NCI-H1694 (cell line): ENCODE measurements at places on chromosomes 2 and 18.
A peak's percentile ranks its signal among the peaks of the same experiment; 100 is the strongest.

DNA sequence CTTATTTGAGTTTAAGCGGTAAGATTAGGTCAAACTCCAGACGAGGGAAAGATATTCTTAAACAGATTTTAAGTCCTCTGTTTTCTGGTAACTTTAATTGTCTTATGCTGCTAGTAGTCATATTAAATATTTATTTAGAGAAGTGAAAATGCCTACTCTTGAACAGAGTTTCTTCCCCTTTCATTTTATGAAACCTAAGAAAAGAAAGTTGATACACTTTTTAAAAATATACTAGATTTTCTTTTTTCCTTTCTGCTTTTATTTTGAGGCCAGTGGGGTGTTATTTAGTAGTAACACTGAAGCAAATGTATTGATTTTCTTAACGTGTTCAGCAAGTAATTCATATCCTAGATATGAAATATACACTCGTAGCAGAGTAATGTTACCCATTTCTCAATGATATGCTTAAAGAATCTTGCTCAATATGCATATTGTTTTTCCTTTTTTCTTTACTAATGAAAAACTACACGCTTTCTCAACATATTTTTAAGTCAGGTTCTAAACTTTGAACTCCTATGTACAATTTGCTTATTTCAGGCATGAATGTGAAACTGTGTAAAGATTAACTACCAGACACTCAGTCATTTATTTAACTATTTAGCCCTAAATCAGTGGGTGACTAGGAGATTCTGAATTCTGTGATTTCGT lies 691 bp downstream of the KYNU start:
- no peak for DNase-seq

- DNase-seq: no peak
Measured at GRCh38 chr2:74109551-74109950, 38.2 kb downstream of the BOLA3 start.

GRCh38 chr18:23995180-23995579 lies 19.4 kb upstream of the TTC39C start:
- no peak for DNase-seq

DNA sequence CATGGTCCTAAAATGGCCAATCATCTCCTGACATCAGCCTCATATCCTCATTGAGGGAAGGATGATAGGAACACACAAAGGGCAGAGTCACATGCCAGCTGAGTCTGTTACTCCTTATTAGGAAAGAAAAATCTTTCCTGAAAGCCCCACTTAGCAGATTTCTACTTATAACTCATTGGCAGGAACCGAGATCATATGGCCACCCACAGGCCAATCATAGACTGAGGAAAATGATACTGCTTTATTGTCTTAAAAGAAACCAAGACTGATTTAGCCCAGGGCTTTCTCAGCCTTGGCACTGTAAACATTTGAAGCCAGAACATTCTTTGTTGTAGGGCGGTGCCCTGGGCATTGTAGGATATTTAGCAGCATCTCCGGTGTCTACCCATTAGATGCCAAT lies 18.7 kb downstream of the GKN2 start:
- DNase-seq: no peak

GRCh38 chr18:67410075-67411070 lies 106.1 kb downstream of the DSEL start:
- DNase-seq: no peak

- peak; percentile 82 for DNase-seq
Measured at GRCh38 chr2:114864901-114865300, 422.5 kb downstream of the DPP10 start.

DNA sequence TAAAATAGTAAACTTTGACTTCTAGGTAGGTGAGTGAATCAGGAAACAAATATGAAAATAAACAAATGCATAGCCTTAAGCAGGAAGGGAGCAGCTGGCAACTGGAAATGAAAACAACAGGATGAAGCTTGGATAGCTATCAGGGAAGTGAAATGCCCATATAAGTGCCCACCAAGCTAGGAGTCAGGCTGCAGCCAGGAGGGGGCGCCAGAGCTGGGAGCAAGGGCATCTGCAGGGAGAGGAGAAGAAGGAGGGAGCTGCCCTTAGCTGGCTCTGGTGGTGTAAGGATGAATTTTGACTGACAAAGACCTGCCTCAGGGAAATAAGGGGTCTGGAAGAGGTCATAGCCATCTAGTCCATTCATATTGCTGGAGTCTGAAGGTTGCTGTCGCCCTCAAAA lies 298.3 kb downstream of the TDRD15 start:
- DNase-seq: peak; percentile 60

DNA sequence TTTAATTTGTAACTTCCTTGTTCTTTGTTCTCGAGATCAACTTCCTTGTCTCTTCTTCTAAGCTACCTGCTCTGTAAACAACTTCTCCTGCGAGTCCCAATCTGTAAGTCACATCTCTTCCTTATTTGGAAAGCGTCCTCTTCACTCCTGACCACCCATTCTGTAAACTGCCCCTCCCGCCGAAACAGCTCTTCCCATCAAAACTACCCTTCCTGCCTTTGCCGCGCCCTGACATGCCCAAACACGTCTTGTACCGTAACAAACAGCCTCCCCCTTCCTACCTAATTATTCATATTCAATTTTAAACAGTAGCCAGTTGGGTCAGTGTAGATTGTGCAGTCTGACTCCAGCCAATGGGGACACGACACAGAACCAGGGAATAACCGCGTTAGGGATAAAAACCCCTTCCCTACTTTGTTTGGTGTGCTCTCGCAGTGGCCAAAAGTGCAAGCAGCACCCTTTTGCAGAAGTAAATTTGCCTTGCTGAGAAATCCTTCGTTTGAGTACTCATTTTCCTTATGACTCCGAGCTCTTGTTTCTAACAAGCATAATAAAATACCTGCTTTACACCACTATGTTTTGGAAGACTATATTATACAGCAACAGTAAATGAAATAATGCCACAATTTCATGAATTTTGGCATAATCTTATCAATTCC lies 39.8 kb downstream of the PIAS2 start:
- DNase-seq: no peak

DNA sequence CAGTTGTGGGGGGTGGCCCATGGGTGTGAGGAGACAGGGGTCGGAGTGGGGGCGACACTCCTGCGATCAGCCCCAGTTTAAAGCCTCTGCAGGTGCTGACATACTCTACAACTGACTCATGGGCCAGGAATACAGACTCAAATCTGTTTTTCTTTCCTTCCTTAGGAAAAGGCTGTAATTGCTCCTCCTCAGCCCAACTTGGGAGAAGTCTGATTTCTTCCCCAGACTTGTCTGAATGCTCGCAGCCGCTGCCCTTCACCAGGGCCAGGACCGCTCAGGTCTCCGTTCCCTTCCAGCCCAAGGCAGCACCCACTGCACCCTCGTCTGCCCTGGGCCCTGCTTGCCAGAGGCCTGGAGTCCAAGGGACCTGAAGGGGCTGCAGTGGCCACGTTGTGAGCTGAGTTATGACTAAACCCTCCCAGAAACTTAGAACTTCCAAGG lies 41.3 kb downstream of the RHOB start:
- DNase-seq: no peak

DNA sequence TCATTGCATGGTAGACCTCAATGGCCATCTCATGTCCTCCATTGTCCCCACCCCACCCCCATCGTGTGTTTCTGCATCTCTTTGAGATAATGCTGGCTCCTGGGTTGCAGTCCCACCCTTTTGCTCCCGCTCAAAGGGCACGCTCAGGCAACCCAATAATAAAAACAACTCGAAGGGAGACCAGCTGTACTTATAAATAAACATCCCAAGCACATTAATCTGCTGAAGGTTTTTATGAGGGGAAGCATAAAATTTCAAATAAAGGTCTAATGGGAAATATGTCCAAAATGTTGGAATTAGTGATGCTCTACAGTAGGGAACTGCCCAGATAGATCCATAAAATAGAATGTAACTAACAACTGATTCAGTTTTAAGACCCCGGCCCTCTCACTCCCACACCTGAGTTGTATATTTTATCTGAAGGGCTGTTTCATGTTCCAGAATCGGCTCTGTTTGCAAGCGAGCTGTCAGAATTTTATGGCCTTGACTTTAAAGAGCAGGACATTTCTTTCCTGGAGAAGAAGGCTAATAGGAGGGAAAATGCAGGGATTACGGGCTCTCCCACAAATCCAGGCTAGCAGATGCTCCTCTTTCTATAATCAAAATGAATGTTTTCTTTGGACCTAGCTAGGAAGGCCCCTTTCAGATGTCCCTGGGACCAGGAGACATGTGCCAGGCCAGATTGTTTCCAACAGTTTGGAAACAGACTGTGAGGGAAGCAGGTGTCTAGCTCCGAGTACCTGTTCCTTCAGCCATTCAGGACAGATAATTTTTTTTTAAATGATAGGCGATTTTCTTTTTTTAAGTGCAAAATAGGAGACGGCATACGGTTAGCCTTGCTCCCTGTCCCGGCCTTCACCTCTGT lies 103.7 kb downstream of the APOB start:
- DNase-seq: no peak

DNA sequence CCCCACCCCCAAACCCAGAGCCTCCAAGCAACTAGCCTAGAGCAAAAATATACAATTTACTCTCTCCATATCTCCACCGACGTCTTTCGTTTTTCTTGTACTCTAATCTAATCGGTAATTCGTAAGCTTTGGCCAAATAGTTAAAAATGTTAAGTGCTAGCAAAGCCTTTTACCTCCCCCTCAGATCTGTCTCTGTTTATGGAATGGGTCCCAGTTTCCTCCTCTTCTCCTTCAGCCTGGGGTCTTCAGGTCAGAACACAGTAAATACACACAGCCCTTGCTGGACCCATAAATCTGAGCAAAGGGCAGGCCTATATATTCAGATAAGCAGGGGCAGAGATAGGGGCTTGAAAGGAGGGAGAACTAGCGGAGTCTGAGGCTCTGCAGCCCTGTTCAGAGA lies 267.4 kb downstream of the MEIS1 start:
- no peak for DNase-seq

DNA sequence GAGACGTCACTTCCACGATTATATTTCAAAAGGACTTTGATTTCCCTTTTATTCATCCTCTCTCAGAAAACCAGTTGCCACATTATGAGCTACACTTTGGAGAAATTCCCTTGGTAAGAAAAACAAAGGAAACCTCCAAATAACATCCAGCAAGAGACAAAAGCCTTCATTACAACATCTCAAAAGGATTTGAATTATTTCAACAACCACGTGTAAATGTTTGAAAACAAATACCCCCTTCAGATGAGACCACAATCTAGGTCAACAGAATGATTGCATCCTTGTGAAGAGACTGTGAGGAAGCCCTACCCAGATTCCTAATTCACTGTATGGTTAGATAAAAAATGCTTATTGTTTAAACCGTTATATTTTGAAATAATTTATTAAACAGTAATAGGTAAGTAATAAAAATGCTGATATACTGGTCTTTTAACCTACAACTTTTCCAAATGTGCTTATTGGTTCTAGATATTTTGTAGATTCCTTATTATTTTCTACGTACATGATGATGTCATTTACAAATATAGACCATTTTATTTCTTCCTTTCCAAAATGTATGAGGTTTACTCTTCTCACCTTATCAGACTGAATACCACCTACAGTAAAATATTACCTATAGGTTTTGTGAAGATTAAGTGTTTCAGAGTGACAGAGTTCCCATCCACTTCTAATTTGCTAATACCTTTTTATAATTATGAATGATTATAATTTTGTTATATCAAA lies 922.7 kb upstream of the CHAC2 start:
- no peak for DNase-seq

- DNase-seq: no peak
Measured at GRCh38 chr2:5846881-5847280, 154.7 kb downstream of the SOX11 start.

- no peak for DNase-seq
Measured at GRCh38 chr18:68588169-68588568, 126.7 kb downstream of the TMX3 start.

DNA sequence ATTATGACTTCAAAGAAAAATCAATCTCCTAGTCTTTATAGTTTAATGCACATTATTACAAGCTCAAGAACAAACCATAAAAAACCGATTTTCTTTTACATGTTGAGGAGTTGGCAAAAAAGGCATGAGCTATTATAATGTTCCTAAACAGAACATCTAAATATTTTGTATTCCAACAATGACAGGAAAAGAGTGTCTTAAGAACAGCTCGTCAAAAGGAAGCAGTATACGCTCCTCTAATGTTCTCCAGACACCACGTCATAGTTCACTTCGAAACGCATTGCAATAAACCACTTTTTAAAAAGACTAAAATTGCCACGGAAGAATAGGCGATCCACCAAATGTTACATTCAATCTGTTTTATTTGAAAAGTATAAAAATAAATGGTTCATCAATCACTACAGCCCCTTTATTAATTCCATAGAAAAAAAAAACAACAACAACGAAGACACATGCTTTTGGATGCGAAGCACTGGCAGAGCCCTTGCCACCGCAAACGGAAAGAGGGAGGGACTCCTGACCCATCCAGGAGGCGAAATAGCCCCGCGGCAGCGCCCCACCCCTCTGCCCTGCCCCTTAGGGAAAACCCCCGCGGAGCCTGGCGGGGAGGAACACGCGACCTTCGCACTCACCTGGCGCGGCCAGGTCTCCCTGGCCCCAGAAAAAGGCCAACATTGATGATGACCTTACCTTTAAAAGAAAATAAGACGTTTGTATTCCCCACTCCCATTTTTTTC lies 45.8 kb downstream of the MBP start:
- DNase-seq: no peak

- DNase-seq: no peak
Measured at GRCh38 chr2:240928476-240929363, 22.6 kb downstream of the CROCC2 start.

- DNase-seq: no peak
Measured at GRCh38 chr2:161208527-161209139, 48.4 kb downstream of the TANK start.

DNA sequence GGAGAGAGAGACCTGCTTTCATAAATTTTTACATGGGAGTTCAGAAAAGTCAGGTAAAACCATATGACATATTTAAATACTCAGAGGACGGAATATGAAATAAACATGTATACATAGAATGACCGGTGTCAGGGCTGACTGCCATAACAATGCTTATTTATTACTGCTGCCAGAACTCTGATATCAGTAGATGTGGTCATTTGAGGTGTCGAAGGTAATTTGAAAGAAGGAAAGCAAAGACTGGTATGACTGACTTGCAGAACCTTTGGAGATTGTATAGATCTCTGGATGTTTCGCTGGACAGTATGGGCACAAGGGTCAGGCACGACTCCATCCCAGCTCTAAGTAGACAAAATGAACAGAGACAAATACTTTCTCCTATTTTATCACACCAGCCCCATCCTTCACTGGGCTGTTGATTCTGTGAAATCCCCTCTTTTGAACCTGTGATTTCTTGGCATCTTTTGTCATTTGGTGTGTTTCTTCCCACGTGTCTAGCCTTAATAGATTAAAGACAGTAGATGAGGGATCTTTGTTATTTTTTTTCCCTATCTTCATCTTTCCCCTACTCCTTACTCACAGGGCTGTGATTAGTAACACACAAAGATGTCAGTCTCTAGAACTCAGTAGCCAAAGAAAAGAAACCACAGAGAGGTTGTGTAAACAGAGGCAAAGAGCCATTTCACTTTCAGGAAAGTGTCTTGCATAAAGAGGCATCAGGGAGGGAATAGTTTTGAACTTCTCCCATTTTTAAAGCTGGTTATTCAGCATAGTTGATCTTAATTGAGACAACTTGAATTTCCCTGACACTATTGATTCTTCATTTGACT lies 61.6 kb downstream of the ICOS start:
- DNase-seq: no peak

GRCh38 chr2:28544405-28544921 lies 48.6 kb downstream of the PLB1 start:
- no peak for DNase-seq

GRCh38 chr2:53584986-53585385 lies 182.6 kb upstream of the CHAC2 start:
- no peak for DNase-seq
